Chondrocyte (in vitro differentiated cells): ENCODE measurements at places on chromosomes 16 and 17.

DNA sequence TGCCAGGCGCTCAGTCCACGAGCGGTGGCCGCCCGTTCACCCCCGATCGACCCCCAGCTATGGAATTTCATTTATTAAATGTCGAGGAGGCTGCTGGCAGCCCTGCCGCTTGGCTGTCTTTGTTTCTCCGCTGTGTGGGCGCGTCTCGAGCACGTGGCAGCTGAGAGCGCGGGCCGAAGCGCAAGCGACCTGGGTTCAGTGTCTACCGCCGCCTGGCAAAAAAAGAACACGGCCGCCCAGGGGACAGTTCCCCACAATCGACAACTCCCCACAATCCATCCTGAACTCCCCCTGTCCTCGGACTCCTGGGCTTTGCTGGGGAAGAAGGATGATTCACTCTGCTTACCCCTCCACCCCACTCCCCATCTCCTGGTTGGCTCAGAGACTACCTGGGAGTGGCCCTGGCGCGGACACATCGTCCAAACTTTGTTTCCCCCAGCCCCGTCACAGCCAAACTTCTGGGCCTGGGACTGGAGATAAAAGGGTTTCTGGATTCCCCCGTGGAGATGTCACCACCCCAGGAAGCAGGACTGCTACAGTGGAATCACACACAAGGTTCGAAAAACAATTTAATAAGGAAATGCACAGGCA, 1.7 kb upstream of the ANKRD13B start:
- peak; percentile 84 for DNase-seq

DNA sequence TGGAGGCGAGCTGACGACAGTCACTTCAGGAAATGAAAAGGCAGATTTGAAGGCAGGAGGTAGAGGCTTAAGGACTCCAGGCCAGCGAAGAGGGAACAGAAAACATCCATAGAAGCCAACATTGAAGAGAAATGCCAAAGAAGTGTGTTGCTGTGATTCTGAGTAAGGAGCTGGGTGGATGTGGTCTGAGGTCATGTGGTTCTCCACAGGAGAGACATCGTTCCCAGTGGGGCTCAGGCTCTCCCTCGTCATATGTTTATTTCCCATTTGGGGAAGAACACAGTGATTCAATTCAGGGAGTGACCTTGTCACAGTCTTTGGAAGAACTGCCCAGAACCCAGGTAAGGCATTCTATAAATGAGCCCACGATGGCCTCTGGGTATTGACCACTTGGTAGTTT, 6.6 kb upstream of the PMP22 start:
- DNase-seq = no peak

DNA sequence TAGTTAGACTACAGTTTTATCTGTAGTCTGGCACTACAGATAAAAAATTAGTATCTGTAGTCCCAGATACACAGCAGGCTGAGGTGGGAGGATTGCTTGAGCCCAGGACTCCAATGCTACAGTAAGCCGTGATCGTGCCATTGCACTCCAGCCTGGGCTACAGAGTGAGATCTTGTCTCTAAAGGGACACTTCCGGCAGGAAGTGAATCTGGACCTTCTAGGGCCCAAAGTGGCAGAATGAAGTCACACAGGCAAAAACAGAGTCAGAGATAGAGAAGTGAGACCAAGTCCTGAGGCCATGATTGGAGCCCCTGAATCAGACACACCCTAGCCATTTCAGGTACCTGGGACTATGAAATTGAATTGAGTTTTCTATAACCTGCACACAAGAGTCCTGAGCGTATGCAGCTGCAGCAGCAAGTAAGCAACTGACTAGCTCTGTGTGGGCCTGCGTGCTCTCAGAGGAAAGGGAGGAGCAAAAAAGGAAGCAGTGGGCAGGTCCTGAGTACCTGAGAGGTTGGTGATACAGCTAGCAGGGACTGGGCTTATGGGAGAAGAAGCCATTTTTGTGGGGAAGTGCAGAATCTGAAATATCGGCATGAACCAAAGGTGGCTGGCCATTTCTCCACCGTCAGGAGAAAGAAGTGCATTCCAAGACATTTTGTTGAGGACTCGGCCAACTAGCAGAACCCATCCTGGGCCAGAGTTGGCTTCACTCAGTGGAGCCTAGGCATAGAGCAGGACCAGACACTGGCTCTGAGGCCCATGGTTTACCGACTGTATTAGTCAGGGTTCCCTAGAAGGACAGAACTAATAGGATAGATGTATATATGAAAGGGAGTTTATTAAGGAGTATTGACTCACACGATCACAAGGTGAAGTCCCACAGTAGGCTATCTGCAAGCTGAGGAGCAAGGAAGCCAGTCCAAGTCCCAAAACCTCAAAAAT, 27.2 kb upstream of the BRD7 start:
- DNase-seq = no peak

GRCh38 chr16:12618515-12618914, 185.2 kb downstream of the CPPED1 start:
- DNase-seq = no peak

DNA sequence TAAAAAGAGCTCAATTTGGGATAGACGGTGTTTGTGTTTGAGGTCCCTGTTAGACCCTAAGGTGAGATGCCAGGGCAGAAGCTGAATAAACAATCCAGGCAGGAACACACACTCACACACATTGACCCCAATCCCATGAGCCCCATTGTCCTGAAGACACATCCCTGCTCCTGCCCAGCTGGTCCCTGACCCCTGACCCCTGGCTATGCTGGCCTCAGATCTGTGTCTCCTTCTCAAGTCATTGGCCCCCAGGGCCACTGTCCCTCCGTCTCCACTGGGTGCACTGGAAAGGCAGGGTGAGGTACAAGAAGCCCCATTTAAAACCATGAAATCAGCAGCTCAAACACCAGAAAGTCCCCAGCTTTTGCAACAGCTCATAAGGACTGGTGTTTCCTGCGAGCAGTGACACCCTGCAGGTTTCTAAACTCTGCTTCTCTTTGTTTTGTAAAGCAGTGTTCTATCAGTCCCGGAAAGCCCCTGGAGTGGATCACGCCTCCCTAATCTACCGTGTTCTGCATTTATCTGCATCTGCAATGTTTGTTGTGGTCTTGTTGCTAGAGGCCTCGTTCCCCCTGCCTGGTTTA, 18.0 kb upstream of the ASGR2 start:
- no peak for DNase-seq

DNA sequence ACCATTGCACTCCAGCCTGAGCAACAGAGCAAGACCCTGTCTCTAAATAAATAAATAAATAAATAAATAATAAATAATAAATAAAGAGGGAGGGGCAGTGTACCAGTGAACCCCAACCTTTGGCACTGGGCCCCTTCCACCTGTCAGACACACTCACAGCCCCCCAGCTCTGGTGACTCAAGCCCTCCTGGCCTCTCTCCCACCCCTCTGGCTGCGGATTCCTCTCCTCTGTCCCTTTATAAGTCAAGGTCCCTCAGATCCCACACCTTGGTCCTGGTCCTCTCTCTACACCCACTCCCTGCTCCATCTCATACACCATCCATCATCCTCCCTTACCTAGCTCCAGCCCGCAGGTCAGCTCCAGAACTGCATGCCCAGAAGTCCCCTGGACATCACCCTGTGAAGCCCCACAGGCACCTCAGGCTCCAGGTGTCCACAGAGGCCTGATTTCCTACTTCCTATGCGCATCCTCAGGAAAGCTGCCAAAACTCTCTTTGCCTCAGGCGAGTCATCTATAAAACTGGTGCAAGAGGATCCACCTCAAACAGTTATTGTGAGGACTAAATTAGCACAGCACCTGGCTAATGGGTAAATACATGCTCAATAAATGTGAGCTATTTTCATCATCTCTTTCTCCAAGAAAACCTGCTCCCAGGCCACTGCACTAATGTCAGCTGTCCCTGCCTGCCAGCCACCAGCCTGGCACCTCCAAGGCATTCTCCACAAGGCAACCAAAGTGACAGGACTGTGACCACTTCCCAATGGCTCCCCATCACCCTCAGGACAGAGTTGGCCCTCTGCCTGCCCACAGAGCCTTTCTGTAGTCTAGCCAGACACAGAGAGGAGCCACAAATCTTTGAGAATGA, 46.8 kb downstream of the BEAN1 start:
- peak; percentile 41 for DNase-seq

DNA sequence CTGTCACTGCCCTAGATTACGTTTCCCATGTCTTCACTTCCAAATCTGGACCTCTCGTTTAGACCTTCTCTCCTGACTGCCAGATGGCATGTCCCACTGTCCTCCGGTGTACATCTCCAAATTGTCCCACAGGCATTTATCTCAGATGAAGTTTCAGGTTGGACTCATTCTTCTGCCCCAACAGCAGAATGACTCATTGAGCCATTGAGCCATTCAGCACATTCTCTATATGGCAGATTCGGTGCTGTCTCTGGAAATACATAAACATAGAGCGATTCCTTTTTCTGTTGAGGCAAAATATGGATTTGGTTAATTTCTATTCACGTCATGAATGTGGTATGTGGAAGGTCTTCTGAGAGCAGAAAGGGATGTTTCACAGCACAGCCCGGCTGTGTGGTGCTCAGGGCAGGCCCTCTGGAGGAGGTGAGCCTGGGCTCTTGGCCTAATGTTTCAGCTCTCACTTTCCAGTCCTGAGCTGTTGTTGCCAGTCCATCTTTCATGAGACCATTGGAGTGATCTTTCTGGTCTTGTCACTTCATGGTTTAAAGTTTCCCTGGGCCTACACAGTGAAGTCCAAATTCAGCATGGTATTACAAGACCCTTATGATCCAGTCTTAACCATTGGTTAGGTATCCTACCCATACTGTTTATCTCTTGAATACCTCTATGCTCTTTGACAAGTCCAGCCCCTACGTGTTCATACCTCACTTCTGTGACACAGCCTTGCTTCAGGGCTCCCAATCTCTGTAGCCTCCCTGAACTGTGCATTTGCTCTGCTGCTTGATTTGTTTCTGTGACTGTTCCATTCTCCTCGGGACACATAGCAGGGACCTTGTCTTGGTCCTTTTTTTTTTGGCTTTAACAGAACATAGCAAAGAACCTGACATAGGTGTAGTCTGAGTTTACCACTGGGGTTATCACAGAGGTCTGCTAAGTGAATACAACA, 15.9 kb downstream of the HAPSTR1 start:
- DNase-seq = no peak

GRCh38 chr16:83475108-83475507, 332.7 kb upstream of the HSBP1 start:
- DNase-seq = no peak

DNA sequence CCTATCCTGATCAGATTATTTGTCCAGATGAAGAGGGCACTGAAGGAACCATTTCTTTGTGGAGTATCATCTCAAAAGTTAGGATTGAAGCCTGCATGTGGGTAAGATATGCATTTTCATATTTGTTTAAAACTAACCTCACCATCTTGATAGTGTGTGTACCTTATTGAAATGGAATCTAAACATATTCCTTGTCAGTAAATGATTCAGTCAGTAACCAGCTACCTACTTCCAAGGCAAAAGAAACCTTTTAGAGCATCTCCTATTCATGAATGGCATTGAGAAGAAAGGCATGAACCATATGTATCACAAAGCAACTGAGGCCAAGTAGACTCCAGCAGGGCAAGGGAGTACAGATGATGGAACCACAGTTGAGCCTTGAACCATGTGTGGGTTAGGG, 57.6 kb downstream of the VMP1 start:
- no peak for DNase-seq

- no peak for DNase-seq
Observed at GRCh38 chr17:59202320-59202719, 7.5 kb upstream of the SMG8 start.

DNA sequence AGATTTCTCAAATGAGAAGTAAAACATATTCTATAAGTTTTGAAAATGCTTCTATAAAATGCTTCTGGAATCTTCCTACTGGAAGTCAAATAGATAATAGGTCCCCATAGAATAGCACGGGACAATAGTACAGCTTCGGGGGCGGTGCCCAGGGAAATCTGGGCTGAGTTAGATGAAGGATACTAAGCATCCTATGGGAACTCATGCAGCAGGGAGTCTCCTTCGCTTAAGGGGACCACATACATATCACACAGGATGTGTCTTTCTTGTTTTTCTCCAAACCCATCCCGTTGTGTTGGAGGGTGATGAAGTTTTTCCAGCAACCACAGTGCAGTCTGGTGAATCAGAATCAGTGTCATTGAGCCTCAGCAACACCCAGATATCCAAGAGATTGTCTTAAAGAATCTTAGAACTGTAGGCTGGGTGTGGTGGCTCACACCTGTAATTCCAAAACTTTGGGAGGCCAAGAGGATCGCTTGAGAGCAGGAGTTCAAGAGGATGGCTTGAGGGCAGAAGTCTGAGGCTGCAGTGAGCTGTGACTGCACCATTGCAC, 84.2 kb downstream of the PITPNC1 start:
- DNase-seq = no peak

DNA sequence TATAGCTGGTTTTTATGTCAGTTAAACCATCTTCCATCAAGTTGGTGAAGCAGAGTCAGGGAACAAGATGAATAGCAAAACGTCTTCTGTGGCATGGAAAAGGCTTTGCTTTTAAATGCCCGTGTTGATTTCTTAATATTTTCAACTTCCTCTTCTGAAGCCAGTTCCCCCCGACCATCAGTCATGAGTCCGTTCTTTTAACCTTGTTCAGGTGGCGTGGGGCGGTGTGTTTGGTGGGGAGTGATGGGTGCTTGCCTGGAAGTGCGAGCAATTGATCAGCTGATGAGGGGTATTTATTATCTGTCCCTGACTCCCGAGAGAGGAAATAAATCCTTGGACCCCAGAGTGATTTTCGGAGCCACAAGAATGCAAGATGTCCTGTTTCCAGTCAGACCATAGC, 147.1 kb downstream of the WWOX start:
- DNase-seq = no peak

- no peak for DNase-seq
Observed at GRCh38 chr16:28292731-28293600, 641 bp downstream of the SBK1 start.

DNA sequence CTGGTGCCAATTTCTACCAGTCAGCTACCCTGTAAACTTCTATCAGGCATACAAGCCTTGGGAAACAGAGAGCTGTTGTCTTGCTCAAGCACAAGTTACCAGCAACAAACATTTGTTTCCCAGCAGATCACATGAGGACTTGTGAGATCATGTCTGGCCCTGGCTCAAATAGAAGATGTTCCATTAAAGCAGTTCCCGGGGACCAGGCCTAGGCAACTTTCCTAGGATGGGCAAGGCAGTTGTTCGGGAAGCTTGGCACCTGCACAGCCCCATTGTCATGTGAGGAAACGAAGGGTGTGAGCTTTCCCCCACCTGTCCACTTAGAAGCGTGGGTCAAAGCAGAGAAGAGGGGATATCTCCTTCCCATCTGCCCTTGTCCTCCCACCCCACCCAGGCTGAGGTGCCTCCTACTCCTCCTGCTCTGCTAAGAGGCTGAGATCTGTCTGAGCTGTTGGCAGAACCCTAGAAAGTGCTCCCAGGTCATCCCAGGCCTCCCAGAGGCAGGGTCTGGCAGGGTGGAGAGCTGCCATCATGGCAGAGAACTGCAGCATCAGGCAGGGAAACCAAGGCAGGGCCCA, 11.2 kb upstream of the SLC47A2 start:
- DNase-seq = no peak

DNA sequence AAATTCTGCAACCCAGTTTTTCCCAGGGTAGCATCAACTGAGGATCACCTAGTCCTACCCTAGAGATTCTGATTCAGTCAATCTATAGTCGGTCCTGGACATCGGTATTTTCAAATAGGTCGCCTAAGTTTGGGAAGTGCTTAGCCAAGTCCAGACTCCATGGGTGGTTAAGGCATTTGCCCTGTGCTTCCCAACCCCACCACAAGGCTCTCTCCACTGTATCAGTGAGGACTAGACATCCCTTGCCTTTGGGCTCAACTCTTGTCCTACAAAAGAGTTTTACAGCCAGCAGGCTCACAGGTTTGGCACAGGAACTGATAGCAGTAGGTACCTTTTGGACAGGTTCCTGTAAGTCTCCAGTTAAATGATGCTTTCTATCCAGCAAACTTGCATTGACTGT, 13.8 kb downstream of the HYDIN start:
- no peak for DNase-seq

GRCh38 chr17:78541488-78542206, 35.5 kb downstream of the DNAH17 start:
- peak; percentile 28 for DNase-seq
